Dorsolateral prefrontal cortex (tissue), 122 donors: ENCODE measurements at places on chromosomes 4 and X.

DNA sequence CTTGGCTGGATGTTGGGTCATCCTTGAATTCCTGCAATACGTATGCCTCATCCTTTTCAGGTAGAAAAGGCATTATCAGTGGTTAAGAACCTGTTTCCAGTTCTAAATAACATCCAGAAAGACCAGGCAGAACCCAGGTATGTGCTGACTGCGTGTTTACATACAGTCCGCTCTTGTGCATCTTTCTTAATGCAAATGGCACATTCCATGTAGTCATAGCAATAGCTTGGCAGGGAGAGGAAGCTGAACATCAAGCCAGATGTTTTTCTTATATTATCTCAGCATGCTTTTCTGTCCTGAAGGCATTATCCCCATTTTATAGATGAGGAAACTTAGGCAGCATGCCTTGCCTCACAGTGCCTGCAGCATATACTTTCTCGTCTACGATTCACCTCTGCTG is 2.1 kb downstream of the DCLK2 start:
- DNase-seq, result no peak

DNA sequence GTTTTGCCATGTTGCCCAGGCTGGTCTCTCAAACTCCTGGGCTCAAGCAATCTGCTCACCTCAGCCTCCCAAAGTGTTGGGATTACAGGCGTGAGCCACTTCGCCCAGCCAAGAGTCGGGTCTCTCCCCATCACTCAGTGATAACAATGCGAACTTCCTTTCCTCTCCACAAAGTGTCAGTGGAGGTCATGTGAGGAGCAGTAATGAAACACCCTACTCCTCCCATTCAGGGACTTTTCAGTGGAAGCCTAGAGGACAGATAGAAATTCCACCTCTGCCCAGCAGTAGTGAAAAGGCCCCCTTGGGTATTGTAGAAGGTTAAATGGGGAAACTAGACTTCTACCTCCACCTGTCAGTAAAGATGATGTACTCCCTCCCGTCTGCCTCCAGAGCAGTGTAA is 141.9 kb upstream of the STK26 start:
- DNase-seq, result no peak

- DNase-seq, result no peak
Measured at GRCh38 chr4:108398836-108399235, 221.5 kb upstream of the RPL34 start.

GRCh38 chrX:9349572-9350494 is 115.0 kb upstream of the TBL1X start:
- no peak for DNase-seq

DNA sequence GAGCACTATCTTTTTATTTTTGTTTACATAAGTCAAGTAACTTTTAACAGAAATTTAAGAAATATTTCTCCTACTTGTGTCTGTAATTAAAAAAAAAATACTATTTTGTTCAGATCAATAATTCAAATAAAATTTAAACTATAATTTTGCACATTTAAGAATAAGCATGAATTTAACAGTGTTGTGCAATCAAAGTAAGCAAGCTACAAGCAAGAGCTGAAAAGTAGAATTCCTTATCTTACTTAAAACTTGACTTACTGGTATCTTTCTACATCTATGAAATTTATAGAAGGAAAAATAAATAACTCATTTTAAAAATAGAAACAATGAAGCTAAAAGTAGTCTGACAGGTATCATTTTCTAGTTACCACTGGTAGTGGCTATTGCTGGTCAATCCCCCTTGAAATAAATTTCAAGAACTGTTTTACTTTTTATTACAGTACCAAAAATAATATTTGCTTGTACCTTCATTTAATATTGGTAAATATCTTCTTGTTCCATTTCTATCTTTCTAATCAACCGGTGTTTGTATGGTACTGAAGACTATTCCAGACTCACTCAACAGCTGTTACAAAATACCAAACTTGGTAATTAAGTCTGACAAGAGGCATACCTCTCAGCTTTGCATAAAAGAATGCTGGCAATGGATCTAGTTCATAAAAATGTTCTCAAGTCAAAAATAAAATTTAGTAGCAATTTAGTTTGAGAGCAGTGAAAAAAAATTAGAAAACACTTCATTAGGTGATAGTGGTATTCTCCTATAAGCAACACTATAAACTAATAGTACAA is 62.2 kb downstream of the NOCT start:
- no peak for DNase-seq

DNA sequence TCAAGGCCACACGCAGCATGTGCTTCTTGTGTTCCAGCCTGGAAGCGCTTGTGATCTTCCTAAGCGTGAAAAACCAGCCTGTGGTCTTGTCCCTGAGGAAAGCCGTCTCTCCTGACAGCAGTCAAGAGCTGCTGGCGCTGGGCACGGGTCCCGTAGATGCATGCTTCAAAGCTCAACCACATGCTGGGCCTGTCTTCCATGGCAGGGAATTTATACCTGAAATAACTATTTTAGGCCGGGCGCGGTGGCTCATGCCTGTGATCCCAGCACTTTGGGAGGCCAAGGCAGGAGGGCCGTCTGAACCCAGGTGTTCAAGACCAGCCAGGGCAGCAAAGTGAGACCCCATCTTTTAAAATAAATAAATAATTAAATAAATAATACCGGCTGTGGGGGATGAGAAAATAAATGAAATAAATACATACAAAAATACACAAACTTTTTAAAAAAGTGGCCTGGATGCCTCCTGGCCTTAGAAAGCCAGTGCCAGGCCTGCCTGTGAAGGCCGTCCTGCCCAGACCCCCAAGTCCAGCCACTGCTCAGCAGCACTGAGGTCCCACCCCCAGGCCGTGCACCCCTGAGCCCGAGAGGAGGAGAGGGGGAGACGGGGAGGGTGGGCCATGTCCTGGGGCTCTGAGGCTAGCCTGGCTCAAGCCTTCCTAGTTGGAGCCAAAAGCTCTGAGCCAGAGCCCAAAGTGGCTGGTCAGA is 10.4 kb downstream of the LRPAP1 start:
- DNase-seq, result peak; percentile 79
